ENCODE measurements at places on chromosomes 3 and 15. TPM values are rescaled to one million over a fixed set of nuclear protein-coding genes. Genes with fewer than 3 reads are reported as not detected.

The WDR93 gene
- polyA plus RNA-seq = 0.38 TPM

The UBXN7 gene
- 30.5 TPM for polyA plus RNA-seq

The HESX1 gene
- 3.4 TPM for polyA plus RNA-seq

The FGD5 gene
- polyA plus RNA-seq = 21.6 TPM

The TMEM266 gene
- 14.0 TPM for polyA plus RNA-seq

The GOLGA8R gene
- 3.8 TPM for polyA plus RNA-seq

The CHST14 gene
- 35.3 TPM for polyA plus RNA-seq

The SLC12A1 gene
- polyA plus RNA-seq = 433 TPM

The GNAT1 gene
- not detected for polyA plus RNA-seq

The COPG1 gene
- 170 TPM for polyA plus RNA-seq

The DLL4 gene
- 5.8 TPM for polyA plus RNA-seq

The APBA2 gene
- polyA plus RNA-seq = 11.1 TPM

The EPHA6 gene
- polyA plus RNA-seq = 0.37 TPM

Measured in left renal pelvis (tissue), 4 donors.